Panc1 (cell line): ENCODE measurements at places on chromosomes 11 and 22.

GRCh38 chr22:37748659-37749058, 51.8 kb downstream of the TRIOBP start:
- DNase-seq: no peak

DNA sequence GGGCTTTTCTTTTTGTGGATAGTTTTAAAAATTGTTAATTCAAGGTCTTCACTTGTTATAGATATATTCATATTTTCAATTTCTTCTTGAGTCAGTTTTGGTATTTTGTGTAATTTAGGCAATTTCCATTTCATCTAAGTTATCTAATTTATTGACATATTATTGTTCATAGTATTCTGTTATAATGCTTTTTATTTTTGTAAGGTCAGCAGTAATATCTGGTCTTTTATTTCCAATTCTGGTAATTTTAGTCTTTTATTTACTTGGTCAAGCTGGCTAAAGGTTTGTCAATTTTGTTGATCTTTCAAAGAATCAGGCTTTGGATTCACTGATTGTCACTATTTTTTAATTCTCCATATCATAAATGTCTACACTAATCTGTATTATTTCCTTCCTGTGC, 60.1 kb downstream of the HORMAD2 start:
- no peak for DNase-seq

GRCh38 chr22:49737101-49737551, 90.5 kb downstream of the BRD1 start:
- DNase-seq: no peak

DNA sequence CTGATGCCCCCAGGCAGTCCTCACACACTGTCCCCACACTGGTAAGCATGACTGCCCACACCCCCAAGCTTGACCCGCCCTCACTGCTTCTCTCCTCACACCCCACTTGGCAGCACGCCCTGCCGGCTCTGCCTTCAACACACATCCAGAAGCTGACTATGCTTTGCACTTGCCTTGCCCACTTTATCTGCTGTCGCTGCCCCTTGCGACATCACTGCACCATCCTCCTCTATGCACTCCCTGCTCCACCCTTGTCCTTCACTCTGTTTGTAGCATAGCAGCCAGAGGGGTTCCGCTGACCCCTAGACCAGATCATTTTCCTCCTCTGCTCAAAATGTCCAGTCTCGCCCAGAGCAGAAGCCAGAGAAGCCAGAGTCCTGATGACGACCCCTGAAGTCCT, 25.3 kb upstream of the SLC25A1 start:
- no peak for DNase-seq

DNA sequence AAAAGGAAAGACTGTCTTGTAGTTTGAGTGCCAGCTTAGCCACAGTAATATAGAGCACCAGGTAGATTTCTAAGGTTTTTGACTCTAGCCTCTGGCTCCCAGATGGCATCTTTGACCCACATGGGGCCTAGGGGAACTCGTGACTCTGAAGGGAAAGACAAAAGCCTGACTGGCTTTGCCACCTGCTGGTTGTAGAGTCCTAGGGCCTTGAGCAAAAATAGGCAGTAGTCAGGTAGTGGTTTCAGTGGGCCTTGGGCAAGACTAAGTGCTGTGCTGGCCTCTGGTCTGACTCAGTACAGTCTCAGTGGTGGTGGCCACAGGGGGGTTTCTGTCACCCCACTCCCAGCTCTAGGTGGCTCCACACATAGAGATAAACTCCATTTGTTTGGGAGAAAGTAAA, 349.4 kb downstream of the FAM181B start:
- no peak for DNase-seq

DNA sequence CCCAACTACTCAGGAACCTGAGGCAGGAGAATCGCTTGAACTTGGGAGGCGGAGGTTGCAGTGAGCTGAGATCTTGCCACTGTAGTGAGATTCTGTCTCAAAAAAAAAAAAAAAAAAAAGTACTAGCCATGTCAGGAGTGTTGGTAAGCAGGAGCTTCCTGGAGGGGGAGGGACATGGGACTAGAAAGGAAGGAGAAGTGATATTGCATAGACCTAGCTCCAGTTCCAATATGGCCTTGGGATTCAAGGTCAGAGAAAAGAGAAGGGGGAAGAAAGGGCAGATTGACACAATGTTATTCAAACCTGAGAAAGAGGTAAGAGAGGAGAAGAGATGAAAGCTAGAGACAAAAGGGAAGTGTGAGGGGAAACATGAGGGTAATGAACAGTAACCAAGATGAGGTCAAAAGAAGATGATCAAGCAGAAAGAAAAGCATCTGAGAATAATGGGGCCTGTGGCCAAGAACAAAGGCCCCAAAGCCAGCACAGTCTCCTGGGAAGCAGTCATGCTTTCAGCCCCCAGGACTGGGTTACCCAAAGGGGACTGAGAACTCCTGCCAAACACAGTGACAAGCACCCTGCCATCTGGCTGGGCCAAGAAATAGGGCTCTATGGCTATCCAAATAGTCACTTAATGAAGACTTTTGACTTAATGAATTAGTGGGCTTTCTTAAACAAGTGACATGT, 51.7 kb upstream of the FTH1 start:
- DNase-seq: no peak

- no peak for DNase-seq
Observed at GRCh38 chr11:71279916-71280645, 27.7 kb upstream of the SHANK2 start.

DNA sequence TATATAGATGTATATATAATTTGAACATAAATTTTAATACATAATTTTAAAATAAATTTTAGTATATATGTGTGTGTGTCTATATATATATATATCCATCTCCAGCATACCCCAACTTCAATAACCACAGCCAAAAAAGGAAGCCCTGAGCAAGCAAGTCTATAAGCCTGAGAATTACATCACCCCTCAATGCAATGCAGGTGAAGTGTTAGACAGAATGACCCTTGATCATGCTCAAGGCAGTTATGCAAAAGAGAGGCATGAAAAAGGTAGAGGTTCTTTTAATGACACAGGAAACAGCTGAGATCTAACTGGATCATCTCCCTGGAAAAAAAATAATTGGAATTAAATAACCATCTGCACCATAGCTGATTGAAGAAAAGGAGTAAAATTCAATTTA, 557.9 kb upstream of the ANO5 start:
- no peak for DNase-seq

- no peak for DNase-seq
Observed at GRCh38 chr22:44927463-44928135, 82.2 kb downstream of the PHF21B start.

DNA sequence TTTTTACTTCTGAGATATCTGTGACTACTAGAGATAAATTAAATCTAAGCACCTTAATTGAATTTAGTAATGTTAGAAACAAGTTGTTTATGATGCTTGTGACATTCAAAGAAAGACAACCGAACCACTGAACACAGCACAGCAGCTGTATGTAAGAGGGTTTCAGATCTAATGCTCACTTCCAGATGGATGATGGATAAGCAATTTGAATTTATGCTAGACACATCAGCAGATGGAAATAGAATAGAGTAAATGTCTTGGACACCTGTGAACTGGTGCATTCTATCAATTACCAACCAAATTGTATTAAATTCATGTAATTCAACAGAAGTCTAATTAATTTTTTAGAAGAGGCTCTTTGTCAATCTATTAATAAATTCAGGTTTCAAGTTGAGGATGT, 306.3 kb downstream of the CNTN5 start:
- DNase-seq: no peak

GRCh38 chr11:121231576-121232278, 60.8 kb upstream of the SC5D start:
- DNase-seq: no peak

GRCh38 chr11:57513911-57514537, 1.5 kb downstream of the SLC43A1 start:
- no peak for DNase-seq

- DNase-seq: no peak
Observed at GRCh38 chr11:104163100-104164027, 583 bp downstream of the PDGFD start.

DNA sequence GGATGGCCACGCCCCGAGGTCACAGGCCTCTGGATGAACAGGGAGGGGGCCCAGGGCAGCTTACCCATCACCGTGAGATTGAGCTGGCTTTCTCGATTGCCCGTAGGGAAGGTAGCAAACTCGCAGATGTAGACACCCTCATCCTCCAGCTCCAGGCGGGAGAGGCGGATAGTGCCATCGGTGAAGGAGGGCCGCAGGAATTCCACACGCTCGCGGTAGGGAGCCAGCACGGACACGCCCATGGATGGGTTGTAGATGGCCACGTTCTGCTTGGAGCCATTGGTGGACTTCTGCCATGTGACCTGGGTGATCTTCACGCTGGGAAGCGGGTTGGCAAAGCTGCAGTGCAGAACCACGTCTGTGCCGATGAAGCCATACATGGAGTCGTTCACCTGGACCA, 50.6 kb downstream of the NECTIN1 start:
- no peak for DNase-seq

DNA sequence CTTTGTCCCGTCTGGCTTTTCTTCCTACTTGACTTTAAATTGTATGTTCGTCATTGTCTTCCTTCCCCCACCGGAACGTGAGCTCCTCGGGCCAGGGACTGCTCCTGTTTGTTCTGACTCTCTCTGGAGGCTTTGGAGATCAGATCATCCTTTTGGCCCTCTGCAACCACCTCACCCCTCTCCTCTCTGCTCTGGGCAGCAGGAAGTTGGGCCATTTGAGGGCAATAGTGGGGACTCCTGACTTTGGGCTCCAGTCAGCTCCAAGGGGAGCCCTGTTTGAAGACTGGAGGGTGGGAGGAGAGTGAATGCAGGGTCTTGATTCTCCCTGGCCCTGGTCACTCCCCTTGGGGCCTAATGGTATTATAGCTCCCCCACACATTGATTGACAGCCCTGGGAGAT, 186.3 kb upstream of the B3GAT1 start:
- no peak for DNase-seq

GRCh38 chr22:50292643-50293440, 14.6 kb downstream of the PLXNB2 start:
- DNase-seq: no peak

DNA sequence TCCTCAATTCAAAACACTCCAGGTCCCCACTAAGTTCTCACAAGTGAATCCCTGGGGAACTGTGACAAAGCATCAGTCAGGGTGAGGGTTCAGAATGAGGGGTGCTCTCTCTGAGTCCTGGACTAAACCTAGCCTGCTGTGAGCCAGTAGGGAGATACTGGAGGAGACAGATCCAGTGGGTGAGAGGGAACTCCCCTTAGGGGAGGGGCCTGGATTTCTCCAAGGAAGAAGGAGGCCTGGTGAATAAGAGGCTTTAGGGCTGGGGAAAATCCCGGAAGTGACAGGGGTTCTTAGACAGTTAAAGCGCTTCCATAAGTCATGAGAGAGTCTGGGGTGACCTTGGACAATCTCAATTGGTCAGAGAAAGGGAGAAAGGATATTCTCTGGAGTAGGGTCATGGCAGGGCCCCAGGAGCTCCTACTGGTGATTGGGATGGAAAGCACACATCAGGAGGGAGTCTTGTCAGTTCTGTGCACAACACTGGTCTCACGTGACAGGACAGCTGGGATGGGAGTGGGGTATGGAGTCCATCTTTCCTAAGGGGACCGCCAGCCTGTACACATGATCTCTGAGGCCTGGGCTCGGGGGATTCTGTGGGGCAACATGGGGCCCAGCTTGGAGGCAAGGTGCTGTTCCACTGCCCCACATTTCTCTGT, 1.5 kb downstream of the TBC1D10A start:
- DNase-seq: no peak

DNA sequence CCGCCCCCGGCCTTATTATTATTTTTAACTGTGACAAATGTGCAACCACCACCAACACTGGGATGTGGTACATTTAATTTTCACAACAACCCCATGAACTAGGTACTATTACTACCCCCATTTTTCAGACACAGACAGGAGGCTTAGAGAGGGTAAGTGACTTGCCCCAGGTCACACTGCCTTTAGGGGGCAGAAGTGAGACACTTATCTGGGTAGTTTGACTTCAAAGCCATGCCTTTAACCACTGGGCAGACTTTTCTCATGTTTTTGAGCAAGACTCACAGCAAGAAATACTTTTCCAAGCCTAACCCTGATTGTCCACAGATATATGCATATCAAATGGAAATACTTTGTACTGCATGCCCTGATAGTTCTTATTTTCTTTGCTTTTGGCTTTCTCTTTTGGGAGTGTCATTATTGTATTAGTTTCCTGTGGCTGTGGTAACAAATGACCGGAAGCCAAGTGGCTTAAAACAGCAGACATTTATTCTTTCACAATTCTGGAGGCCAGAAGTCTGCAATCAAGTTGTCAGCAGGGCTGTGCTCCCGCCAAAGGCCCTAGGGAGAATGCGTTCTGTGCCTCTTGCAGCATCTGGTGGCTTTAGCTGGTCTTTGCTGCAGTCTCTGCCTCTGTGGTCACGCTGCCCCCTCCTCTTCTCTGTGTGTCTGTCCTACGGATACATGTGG, 110.8 kb downstream of the GRIK4 start:
- DNase-seq: no peak

- no peak for DNase-seq
Observed at GRCh38 chr11:33668468-33668825, 32.2 kb downstream of the C11orf91 start.

DNA sequence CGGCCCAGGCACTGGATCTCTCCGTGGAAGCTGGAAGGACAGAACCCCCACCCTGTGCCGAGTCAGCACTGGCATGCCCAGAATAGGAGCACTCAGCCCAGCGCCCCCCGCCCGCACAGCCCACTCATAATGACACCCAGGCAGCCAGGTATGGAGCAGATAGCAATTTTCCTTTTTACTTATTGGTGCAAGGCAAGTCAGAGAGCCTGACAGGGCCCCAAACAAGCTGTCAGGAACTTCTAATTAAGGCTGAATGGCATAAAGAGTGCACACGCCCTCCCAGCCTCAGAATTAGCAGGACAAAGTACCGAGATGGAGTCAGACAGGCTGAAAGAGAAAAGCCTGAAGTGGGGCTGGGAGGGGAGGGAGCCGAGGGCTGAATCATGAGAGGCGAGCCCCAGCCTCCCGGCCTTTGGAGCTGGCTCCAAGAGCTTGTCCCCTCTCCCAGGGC, 76.9 kb downstream of the DSCAML1 start:
- no peak for DNase-seq

DNA sequence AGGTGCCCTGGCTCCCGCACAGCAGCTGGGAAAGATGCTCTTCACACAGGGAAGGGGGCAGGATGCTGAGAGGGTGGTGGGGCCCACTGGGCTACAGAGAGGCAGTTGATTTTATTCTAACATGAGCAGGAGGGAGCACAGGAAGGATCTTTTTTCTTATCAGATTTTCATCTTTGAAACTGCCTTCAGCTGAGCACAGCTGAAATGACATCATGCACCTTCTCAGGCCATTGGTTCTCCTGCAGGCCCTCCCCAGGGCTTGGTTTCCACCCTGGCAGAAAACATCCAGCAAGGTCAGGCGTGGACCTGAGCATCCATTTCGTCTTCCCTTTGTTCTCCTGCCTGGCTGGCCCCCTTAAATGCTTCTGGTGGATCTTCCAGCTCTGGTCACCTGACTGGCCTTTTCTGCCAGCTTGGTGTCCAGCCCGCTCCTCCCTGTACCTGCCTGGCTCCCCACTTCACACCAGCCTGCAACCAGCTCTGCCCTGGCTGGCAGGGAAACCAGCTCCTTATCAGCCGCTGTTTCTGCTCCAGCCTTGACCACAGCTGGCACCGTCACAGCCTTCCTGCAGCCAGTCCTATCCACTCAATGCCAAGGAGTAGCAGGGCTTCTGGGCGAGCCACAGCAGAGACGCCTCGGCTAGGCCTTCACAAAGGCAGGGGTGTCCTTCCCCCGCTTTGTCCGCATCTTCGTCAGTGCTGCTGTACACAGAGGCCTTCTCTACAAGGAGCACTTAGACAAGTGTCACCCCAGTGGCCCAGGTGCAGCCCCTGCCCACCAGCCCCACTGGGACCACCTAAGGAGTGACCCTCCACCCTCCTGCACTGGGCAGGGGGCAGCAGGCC, 36.5 kb downstream of the TOM1 start:
- DNase-seq: no peak
